ENCODE measurements at places on chromosomes 3 and 15.
A peak's percentile ranks its signal among the peaks of the same experiment; 100 is the strongest.

- DNase-seq = no peak
Measured at GRCh38 chr3:26353097-26353496, 269.5 kb upstream of the LRRC3B start.

DNA sequence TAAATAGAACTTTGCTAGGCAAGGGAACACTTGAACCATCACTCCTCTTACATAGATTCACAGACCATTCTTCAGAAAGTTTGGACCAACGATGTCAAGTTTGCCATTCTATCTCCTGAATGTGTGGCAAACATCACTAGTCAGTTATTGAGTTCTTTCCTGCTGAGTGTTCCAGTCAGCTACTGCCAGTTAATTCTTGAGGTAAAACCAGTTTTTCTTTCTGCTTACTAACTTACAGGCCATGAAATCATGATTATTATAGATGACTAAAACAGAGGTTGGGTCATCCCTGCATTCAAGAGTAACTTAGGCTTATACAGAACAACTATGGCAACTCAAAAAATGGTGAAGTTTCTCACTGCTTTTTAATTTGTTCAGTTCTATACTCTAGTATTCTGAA, 88.2 kb downstream of the AP4E1 start:
- no peak for DNase-seq

DNA sequence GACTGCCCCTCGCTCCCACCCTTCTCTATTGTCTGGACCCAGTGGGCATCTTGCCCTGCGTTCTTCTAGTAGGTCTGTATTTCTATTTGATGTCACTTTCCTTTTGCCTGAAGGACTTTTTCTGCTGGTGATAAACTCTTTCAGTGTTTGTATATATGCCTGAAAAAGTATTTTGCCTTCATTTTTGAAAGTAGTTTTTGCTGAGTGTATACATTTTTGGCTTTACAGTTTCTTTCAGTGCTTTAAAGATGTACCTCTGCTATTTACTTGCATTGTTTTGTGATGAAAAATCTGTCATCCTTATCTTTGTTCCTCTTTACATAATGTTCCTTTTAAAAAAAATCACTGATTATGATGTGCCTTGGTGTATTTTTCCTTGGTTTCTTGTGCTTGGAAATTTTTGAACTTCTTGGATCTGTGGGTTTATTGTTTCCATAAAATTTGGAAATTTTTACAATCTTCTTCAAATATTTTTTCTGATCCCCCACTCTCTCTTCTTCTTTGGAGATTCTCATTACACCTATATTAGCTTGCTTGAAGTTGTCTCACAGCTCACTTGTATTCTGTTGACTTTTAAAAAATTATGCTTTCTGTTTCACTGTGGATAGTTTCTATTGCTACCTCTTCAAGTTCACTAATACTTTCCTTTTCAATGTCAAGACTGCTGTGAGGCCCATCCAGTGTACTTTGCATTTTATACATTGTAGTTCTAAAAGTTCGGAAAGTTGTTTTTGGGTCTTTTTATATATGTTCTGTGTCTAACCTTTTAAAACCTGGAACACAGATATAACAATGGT, 67.8 kb downstream of the RGMA start:
- DNase-seq = no peak

DNA sequence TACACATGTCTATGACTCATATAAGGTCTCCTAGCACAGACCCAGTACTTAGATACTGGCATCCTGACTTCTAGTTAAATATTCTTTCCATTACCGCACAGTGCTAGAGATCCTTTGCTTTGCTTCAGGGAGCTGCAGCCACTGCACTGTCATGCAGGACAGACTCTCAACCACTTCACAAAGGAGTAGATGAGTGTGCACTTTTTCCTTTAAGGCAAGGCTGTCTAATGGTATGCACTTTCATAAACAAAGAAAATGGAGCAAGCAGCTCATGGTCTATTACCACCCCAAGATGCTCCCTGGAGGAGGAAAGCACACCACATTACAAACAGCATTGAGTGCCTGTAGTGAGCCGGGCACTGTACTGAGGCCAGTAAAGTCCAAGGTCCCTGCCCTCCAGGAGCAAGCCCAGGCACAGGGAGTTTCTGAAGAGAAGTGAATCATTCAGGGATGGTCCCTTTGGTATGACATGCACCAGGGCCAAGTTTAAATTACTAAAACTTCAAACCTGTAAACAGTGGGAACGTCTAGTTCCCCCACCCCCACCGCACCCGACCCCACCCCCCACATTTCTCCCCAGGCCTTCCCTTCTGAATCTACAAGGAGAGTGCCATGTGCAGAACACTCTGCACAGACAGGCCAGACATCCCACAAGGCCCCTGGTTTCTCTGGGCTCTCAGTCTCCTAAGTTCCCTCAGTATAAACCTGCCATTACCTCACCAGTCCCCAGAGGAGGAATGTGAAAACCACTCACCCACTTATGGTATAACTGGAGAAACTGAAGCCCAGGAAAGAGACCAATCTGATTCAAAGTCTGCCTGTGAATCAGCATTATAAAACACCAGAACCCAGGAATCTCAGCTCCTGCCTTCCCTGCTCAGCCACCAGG, 107.8 kb upstream of the BCL6 start:
- no peak for DNase-seq

GRCh38 chr3:141969711-141970110, 93.3 kb downstream of the ATP1B3 start:
- DNase-seq = no peak

- no peak for DNase-seq
Measured at GRCh38 chr3:38634111-38634510, 15.4 kb downstream of the SCN5A start.

DNA sequence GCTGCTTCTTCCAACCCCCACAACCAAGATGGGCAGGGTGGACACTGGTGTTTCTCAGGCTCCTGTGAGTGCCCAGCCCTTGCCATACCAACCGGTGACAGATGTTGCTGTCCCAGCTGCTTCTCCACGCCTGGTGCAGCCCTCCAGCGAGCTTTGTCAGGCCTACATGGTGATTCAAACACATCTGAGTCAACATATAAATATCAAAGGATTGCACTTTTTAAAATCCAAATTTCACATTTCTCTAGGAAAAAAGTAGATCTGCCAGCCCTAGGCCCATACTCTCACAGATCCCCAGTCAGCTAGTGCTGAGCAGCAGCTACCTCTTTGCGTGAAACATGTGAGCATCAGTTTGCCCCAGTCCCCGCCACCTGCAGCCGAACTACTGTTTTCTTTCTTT, 52.7 kb downstream of the RPN1 start:
- DNase-seq = no peak

DNA sequence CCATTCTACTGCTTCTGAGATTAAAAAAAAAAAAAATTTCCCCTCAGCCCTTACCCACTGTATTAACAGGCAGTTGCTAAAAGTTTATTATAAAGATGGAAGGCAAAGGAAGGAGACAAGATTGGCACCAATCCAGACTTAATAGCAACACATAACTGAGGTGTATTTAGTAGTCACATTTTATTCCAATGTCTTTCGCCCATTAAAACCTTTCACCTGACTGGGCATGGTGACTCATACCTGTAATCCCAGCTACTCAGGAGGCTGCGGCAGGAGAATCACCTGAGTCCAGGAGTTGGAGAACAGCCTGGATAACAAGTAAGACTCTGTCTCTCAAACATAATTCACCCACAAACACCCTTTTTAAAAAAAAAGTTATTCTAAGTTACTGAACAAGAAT, 4.4 kb downstream of the ACAP2 start:
- DNase-seq = no peak

GRCh38 chr3:62211675-62212429, 161.5 kb downstream of the FEZF2 start:
- DNase-seq = no peak

DNA sequence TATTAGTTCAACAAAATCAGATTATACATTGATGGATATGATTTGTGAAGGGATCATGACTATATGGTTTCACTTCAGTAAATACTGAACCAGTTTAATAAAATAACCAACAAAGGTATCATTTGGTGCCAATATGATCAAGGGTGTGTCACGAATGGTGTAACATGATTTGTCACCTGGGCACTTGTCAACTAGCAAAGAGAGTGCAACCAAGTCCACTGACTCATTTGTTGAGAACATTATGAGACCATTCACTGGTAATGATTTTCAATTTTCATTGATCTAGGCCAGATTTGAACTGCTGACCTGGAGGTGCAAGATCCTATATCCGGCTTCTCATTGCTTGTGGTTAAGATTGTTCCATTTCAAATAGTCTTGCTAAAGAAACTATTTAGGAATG, 1037.9 kb downstream of the ROBO2 start:
- no peak for DNase-seq

DNA sequence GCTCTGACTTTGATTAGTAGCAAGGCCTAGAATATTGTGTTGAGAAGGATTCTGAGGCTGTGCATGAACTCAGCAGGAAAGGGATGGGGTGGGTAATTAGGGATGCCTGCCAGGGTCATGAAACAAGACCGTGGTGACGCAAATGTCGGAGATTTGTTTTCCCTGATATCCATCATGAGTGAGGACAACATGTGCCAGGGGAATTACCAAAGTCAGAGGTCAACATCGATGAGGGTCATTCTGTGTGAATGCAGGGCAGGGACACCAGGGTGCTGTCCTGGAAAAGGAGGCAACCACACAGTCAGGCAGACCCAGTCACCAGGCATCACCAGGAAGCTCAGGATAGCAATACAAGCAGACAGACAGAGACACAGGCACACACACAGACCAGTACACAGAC, 52.2 kb downstream of the SLCO2A1 start:
- no peak for DNase-seq

GRCh38 chr3:170040418-170040817, 2.6 kb downstream of the GPR160 start:
- DNase-seq = no peak

DNA sequence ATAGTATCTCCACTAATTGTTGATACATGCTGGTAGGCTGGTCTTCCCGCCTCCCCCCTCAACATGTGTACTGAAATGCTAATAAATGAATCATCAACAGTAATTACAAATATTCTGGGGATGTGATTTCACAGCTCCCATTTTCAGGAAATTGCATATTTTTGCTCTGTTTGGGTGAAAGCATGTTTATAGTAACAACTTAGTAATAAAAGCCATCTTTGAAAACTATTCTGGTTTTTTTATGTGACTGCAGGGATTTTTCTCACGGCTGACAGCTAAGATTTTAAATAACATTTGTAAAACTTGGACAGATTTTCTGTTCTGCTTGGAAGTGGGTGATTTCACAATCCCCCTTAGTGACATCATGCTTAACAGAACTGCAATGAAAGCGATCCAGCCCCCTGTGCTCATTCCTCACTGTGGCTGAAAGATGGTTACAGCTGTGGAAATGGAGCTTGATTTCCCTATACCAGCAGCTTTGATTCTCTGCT, 25.6 kb upstream of the FAM174B start:
- DNase-seq = no peak

DNA sequence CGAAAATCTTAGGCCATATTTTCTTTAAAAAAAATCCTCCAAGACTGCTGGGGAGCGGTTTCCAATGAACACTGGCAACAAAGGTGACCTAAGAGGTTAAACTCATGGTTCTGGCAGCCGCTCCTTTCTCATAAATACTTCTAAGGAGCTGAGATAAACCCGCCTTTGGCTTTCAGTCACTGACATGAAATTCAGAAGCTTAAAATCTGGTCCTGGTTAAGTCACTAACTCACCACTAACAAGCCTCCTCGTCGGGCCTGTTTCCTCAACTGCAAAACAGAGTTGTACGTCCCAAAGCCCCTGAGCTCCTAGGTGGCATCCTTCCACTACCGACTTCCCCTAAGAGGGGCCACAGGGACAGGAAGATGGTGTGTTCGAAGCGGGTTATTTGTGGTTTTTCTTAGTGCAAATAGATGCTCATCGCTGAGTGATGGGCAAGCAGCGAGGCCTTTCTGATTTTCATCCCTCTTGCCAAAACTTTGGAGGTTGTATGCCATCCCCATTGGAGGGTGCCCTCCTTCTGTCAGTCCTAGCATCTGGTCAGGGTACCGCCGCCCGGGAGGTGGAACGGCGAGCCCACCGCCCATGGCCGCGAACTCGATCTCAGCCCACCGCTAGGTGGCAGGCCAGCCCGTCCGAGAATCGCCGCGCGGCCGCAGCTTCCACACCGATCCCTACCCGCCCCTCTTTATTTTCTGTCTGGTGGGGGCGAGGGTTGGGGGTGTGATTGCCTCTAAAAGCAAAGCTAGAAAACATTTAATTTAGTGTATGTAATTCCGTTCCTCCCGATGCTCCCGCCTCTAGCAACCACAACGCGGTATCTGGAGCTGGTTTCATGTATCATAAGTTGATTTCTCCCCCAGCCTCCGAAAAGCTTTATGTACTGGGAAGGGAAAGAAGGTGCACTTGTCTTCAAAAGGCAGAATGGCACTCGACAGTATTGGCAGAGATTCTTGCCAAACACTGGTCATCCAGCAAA, 4.6 kb downstream of the BCL6 start:
- peak; percentile 72 for DNase-seq

GRCh38 chr3:196238612-196239560, 22.6 kb downstream of the SLC51A start:
- DNase-seq = no peak

DNA sequence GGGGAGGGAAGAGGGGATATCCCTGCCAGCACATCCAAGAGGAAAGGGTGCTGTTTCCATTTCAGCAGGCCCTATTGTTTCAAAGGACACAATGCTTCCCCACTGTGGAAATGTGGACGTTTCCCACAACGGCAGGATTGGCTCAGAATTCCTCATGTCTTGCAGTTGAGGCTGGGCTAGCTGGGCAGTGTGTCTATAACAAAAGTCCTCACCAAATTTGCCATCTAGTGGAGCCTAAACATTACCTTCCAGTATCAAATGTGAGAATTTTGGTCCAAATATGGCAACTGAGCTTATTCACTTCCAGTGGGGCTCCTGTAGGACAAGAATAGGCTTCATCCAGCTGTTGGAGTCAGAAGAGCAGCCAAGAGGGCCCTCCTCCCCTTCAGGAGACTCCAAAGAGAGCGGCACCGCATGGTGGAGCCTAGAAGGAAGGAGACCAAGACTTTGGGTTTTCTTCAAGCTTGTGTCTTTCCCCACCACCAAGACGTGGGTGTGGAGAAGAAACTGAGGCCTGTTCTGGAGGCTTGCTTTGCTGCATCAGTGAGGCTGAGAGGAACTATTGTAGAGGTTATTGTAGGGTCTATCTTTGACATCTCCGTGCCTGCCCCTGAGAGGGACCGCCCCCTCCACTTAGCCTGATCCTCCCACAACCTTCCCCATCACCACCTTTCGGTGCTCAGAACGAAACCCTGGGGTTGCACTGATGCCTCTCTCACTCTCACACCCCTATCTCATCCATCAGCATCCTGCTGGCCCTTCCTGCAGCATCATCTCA, 45.3 kb upstream of the SLCO2A1 start:
- DNase-seq = no peak

DNA sequence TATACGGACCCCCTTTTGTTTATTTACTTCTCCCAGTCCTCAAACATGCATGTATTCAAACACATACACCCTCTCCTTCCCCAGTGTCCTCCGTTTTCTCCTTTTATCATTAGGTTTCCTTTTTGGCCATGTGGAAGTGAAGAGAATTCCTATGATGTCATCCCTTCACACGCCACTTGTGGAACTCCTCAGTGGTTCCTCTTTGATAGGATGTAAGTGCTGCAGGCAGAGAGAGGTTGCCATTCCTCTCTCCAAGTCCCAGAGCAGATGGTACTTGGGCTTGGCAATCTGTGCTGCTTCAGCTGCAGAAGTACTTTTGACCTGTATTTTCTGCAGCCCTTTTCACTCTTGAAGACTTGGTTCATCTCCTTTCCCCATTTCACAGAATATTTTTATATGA, 32.9 kb upstream of the CRTC3 start:
- no peak for DNase-seq

GRCh38 chr3:71065764-71066013, 517.8 kb downstream of the FOXP1 start:
- no peak for DNase-seq

Data from activated naive CD4-positive, alpha-beta T cell treated with anti-CD3 and anti-CD28 coated beads, Interleukin-2, amount 50 U/mL, for 16 hours (primary cell).